CD4-positive, alpha-beta T cell treated with Interferon alpha-2 for 1 hour (primary cell): ENCODE measurements at places on chromosomes 12 and 14.

DNA sequence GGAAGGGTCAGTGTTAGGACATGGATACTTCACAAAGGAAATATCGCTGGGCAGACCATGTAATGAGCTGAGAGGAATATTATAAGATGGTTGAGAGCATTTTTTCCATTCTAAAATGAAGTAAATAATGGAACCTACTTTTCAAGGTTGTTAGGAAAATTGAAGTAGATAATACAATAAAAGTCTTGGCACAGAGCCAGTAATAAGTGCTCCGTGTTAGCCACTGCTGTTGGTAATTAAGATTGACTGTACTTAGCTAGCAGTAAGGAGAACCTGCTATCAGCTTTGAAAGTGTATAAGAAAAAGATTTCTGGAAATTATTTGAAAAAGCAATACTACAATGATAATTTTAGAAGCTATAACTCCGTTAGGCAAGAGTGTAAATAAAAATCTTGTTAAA is 77.6 kb downstream of the SCAF11 start:
- DNase-seq, result no peak

GRCh38 chr14:54566410-54567223 is at the start of gene SAMD4A:
Gene SAMD4A, plus strand, starts transcription at chr14:54567128. Its CDS starts 789 bp downstream, at chr14:54567917.
- peak; percentile 67 for DNase-seq

GRCh38 chr14:22178333-22178839 is 410.6 kb downstream of the DAD1 start:
- DNase-seq, result no peak

DNA sequence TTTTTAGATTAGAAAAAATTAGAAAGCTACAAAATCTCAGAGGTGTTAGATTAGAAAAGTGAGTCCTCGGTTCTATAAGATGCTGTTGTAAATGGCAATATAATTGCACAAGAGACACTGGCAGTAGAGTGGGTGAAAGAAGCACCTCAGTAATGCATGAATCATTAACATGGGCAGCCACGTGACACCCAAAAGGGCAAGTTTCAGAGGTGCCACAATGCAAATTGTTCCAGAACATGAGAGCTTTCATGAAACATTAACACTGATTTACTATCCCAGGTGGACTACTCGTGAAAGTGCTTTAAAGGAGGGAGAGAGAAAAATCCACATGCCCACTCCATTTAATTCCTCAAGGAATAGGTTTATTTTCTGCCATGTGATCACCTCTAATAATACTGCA is 108.4 kb downstream of the PTPRR start:
- DNase-seq, result no peak

GRCh38 chr14:25899197-25899596 is 698.6 kb downstream of the NOVA1 start:
- no peak for DNase-seq

GRCh38 chr12:43143278-43143677 is 408.7 kb downstream of the ADAMTS20 start:
- DNase-seq, result no peak

DNA sequence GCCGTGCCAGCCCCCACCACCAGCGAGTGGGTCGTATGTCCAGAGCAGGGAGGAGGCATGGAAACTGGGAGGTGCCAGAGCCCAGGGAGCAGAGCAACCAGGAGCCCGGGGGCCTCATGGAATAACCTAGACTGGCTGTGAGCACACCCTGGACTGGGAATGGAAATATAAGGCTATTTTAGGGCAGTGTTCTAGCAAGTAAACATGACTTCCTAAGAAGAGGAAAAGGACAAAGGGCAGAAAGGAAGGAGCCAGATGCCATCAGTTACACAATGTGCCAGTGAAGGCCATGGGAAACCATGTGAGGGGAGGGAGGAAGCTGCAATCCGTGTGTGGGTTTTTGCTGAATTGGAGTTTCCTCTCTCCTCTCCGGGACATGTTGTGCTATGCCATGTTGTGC is 18.7 kb upstream of the CPM start:
- DNase-seq, result no peak

DNA sequence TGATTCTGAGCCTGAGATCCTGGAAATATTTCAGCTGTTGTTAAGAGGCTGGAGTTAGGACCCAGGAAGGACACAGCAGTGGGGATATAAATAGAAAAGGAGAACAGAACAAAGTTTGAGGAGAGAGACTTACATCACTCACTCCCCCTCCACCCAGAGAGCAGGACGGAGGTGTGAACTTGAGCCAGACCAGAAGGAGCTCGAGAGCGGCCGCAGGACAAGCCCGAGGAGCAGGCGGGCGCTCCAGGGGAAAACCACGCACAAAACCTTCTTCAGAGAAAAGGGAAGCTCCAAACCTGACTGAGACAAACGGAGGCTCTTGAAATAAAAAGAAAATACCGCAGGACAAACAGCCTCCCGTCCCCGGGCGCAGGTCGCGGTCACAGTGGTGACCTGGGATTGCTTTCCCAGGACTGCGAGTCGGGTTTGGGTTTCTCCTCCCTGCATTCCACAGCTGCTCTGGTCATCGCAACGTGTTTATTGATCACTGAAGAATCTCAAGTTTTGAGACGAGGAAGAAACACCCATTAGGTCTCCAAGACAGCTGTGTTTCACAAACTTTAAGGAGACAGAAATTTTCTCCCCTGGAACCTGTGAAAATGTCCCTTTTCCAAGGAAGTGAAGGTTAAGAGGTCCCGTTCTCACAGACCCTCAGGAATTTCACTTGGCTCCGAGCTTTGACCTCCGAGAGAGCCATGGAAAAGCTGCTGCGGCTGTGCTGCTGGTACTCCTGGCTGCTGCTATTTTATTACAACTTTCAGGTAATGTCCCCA is at the start of gene ADGRD1:
Gene ADGRD1, plus strand, starts transcription at position 137 of the 773 bp plus-strand sequence. Its CDS starts 559 bp downstream, at position 696.
- DNase-seq, result peak; percentile 27

GRCh38 chr14:68705741-68706283 is 87.1 kb downstream of the ZFP36L1 start:
- no peak for DNase-seq

DNA sequence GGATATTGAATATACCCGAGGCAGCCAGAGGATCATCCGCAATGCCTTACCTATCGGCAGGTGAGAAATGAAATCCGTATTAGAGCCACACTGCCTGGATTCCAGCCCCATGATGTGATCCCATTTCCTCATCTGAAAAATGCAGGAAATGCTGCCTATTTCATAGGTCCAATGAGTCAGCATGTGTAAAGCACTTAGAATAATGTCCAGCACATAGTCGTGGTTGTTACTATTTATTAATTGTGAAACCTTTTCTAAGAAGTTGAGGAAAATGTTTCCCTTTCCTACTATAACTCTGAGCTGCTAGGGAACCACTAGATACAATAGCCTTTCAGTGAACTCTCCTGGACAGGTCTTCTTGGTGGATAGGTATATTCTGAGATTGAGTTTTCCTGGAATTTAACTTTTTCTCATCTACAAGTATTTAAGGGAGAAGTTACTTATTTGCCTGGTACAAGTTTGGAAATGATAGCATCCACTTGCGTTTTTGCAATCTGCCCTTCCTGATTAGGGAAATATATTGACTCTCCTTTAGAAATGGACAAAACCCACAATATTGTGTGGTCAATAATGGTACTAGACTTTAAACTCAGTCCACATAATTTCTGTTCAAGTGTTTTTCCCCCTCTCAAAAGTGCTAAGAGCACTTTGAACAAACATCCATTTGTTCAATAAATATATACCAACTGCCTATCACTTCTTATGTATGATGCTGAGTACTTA is 12.2 kb downstream of the POLR3B start:
- DNase-seq, result no peak

DNA sequence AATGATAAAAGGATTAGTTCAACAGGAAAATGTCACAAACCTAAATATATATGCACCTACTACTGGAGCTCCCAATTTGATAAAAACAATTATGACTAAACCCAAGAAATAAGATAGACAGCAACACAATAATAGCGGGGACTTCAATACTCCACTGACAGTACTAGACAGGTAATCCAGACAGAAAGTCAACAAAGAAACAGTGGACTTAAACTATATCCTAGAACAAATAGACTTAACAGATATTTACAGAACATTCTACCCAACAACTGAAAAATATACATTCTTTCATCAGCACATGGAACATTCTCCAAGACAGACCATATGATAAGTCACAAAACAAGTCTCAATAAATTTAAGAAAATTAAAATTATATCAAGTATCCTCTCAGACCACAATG is 28.0 kb upstream of the LGR5 start:
- no peak for DNase-seq

DNA sequence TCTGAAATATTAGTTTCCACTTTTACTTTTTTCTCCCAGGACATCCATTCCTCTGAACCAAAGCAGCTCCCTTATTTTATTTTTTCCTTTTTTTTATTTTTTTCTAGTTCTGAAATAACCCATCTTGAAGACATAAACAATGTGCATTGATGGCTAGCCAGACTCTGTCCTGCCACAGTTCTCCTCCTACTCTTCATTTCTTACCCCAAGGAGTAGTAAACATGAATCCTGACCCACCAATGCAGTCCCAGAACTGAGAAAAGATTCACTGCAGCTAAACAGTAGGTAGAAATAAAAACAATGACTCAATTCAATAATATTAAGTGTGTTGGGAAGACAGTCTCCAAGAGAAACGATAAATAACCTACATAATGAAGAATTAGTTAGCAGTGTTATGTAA is 65.7 kb upstream of the NOVA1 start:
- no peak for DNase-seq

DNA sequence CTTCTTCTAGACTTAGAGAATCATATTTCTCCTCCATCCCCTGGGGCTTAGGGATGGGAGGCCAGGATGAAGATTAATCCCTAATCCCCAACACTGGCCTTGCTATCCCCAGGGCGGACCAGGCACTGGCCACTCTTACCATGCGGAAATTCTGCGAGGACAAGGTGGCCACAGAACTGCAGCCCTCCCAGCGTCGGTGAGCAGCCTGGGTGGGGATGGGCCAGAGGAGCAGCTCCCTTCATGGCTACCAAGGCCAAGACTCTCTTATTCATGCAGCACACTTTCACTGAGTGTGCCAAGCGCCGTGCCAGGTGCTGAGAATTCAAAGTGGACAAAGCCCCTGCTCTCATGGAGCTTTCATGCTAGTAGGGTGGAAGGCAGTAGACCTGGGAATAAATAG is 7.0 kb downstream of the TNS2 start:
- DNase-seq, result no peak

DNA sequence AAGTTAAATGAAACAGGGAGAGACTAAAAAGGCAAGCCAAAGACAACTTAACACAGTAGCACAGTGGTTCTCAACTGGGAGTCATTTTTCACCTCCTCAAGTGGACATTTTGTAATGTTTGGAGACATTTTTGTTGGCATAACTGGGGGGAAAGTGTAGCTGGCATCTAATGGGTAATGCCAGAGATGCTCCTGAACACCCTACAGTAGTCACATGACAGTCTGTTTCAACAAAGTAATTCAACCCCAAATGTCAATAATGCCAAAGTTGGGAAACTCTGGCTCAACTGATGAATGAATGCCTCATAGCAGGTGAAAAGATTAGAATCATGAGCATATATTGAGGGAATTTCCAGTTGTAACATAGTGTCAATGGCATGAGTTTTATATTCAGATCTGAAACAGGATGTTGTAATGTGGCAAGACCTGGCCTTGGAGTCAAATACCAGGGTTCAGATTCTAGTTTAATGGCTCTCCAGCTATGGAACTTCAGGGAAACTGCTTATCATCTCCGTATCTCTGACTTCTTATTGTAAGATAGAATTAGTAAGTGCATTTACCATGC is 2.4 kb upstream of the OR4K5 start:
- no peak for DNase-seq

DNA sequence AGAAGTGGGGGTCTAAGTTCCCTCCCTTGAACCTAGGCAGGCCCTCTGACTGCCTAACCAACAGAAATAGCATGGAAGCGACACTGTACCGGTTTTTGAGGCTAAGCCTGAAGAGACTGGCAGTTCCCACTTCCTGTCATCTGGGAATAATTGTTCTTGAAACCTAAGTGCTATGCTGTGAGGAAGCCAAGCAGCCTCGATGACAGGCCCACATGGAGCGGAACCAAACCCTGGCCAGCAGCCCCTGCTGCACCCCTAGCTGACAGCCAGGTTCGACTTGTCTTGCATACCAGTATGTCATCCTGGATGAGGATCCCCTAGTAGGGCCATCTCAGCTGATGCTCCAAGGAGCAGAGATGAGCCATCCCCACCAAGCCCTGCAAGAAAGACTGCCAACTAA is 6.4 kb upstream of the GPR68 start:
- no peak for DNase-seq
